ENCODE measurements at places on chromosomes 7 and 10.
A peak's percentile ranks its signal among the peaks of the same experiment; 100 is the strongest.

GRCh38 chr7:146670532-146670931 is 553.9 kb downstream of the CNTNAP2 start:
- no peak for DNase-seq

DNA sequence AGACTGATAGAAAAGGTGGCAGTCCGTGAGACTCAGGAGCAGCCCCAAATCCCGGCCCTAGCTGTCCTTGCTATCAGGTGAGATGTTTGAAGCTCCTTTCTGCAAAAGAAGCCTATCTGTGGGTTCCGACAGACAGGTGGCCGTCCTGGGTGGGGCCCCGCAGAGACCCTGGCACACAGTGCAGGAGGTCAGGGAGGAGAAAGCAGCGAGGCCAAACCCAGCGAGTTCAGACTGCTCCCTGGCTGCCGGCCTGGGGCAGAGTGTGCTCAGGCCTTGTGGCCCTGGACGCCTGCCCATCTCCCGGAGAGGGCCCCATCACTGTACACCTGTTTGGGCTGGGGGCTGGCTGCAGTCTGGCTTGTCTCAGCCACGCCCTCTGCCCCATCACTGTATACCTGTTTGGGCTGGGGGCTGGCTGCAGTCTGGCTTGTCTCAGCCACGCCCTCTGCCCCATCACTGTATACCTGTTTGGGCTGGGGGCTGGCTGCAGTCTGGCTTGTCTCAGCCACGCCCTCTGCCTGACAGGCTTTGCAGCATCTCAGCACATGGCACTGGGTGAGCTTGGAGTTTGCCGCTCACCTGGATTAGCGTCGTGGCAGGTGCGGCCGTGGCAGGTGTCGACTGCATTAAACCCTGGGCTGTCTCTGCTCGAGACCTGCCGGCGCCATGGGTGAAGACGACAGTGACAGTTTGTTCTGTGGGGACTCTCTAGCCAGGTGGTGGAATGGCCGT is 11.8 kb upstream of the PRKAR1B start:
- no peak for DNase-seq

- DNase-seq, result no peak
Observed at GRCh38 chr7:155963771-155964195, 151.5 kb upstream of the SHH start.

GRCh38 chr7:38413784-38414183 is 140.3 kb upstream of the TARP start:
- no peak for DNase-seq

DNA sequence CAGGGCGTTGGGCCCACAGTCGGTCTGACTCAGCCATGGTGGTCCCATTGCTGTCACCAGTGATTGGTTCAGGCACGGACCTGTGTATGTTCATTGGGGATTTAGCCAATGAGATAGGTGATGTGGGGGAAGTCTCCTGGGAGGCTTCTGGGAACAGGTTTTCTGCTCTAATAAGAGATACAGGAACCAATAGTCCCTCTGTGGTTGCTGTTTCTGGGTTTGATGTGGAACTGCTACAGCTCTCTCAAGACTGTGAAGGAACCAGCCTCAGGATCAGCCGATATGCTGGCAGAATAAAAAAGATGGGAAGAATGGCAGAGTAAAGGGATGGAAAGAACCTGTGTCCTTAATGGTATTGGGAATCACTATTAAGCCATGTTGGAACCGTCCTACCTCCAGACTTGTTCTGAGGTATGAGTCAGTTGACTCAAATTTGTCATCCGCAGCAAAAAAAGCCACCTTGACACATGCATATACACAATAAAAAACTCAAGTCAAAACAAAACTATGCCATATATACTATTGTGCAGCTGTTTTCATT is 70.6 kb downstream of the MCMBP start:
- DNase-seq, result no peak

DNA sequence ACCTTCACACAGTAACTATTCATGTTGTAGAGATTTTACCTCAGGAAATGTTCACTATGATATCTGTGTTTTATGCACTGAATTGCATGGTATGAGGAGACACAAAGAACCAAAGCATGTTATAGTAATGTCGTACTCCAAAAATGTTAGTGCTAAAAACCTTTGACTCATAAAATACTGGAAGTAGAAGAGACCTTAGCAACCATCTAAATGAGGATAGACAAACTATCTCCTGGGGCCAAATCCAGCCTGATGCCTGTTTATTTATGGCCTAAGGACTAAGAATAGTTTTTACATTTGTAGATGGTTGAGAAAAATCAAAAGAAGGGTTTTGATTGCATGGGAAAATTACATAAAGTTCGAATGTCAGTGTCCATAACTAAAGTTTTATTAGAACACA is 535.1 kb downstream of the INHBA start:
- DNase-seq, result no peak

GRCh38 chr7:151091431-151091830 is 5.2 kb downstream of the AGAP3 start:
- DNase-seq, result peak; percentile 53

GRCh38 chr7:67725423-67725822 is 728.8 kb downstream of the TYW1 start:
- DNase-seq, result no peak

GRCh38 chr7:79741684-79742083 is 288.2 kb upstream of the MAGI2 start:
- DNase-seq, result no peak

DNA sequence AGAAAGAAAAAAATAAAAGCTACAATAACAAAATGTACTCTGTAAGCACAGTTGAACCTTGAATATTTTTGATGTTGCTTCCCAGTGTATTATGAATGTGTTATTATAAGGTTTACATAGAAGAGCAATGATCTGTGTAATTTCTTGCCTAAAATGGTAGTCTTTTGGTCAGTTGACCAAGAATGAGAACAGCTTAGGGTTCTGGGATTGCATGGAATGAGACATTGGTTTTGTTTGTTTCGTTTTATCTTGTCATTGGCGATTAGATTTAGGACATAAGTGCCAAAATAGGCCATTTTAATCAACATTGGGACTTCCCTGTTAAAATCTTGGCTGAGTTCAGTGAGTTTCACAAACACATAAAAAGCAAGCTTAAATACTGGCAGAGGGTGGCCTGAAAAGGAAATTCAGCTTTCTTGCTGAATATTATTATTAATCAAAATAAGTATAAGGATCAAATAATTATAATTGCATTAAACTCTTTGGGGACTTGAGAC is 49.1 kb upstream of the GLCCI1 start:
- DNase-seq, result no peak

DNA sequence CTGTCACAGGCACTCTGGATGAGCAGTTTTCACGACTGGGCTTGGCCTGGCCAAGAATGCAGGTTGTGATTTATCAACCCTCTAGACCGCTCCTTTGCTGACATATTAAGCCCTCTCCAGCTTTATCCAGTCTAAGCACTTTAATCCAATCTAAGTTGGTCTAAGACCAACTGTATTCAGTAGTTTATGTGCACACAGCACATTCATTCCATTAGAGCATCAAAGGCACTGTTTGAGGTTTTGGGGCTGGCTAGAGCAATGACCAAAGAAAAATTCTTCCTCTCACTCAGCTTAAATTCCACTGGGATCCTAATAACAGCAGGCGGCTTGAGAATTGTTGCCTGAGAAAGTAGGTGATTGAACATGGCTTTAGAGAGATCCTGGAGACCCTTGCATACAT is 176.0 kb upstream of the INSYN2A start:
- no peak for DNase-seq

- peak; percentile 43 for DNase-seq
Observed at GRCh38 chr7:145036604-145037405, 201.0 kb upstream of the TPK1 start.

DNA sequence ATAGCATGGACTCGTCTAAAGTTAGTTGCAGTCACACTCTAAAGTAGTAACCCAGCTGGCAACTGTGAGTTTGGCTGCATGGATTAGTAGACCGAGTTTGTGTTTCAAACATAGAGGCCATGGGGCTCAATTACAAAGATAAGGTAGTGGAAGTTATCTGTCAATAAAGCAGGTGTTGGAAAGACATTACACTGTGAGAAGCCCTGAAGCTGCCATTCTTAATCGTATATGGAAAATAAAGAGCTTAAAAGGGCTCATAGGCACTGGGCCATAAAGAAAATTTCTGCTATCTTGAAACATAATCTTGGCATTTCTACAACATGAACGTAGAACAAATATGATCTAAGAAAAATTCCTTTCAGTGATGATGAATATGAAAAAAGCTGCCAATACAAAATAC is 837.7 kb downstream of the REEP3 start:
- no peak for DNase-seq

- DNase-seq, result peak; percentile 57
Observed at GRCh38 chr7:50531401-50531911, 33.7 kb downstream of the DDC start.

- DNase-seq, result no peak
Observed at GRCh38 chr10:42898037-42898960, 115.7 kb downstream of the BMS1 start.

GRCh38 chr7:151152643-151153513 is 14.6 kb downstream of the GBX1 start:
- DNase-seq, result no peak

- DNase-seq, result no peak
Observed at GRCh38 chr7:38858259-38858884, 50.6 kb downstream of the VPS41 start.

GRCh38 chr7:157784979-157785441 is 448.2 kb downstream of the DNAJB6 start:
- DNase-seq, result no peak

DNA sequence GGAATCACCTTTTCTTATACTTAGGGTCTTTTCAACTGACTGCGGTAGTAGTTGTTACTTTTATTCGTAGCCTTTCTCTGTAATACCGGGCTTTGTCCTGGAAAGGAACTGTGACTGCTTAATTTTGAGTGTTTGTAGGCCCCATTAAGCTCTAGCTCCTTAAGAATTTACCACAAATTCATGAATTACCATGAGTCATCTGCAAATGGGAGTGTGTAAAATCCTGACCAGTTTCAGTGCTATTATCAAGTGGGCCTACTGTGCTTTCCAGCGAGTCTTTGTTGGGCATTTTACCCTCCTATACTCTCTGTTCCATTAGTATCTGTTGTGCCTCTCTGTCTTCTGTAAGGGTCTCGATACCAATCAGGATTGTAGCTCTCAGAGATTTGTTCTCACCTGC is 49.7 kb downstream of the ZMYND11 start:
- DNase-seq, result no peak

DNA sequence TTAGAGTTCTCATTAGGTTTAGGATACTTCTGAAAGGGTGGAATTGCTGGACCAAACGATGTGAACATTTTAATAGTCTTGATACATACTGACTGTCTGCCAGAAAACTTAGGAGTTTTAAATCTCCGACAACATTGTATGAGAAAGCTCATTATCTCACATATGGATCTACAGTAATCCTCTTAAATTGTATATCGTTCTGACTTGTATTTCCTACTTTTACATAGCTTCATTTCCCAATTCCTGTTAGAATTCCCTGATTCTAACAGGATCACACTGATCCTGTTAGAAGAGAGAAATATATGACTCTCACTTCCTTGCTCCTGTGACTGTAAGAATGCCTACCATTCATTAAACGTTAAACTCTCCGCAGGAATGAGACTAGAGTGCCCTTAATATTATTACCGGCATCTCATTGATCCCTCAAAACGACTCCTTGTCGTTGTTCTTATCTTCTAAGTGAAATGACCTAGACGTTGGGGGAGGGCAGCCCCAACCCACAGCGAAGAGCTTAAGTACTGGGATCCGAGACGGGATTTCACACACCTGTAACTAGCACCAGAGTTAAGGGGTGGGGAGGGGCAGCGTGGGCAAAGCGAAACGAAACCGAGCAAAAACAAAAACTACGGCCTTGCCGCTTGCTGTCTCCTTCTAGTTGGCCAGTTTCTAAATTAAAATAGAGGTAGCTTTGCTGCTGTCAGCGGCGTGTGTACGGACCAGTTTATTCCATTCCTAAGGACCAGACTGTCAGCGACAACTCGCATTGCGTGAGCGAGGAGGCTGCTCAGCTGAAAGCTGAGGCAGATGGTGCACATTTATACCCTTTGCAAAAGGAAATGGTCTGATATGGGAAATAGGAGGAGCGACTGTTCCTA is 678 bp upstream of the TMEM106B start:
- DNase-seq, result no peak

DNA sequence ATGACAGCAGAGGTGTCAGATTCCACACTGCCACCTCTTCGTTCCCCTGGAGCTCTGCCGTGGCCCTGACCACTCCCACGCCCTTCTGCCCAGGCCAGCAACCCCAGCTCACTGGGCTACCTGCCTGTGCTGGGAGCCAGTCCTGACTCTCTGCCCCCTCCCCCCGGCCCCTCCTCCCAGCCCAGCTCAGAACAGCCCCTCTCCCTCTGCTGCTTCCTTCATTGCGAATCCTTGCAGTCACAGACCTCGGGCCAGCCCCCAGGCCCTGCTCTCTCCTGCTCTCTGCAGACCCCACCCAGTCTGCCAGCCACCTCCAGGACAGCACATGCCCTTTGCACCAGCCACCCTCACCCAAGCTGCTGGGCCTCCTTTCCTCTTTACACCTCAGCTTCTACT is 60.4 kb downstream of the TCERG1L start:
- no peak for DNase-seq

GRCh38 chr7:40979296-40979695 is 723.6 kb downstream of the INHBA start:
- no peak for DNase-seq

DNA sequence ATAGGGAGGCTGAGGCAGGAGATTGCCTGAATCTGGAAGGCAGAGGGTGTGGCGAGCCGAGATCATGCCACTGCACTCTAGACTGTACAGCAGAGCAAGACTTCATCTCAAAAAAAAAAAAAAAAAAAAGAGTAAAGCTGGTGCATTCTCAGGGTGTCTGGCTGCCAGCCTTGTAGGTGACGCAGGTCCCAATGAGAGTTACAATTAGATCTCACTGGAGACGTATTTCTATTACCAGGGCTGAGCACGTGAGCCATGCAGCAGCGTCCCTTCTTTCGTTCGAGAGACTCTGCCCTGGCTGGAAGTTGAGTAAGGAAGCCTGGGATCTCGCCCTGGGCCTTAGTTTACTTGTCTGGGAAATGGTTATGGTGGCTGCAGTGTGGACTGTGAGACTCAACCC is 22.4 kb upstream of the ZMIZ1 start:
- DNase-seq, result peak; percentile 2

GRCh38 chr10:36943544-36943943 is 181.9 kb upstream of the ANKRD30A start:
- no peak for DNase-seq

- peak; percentile 68 for DNase-seq
Observed at GRCh38 chr10:6667679-6668270, 87.7 kb upstream of the PRKCQ start.

DNA sequence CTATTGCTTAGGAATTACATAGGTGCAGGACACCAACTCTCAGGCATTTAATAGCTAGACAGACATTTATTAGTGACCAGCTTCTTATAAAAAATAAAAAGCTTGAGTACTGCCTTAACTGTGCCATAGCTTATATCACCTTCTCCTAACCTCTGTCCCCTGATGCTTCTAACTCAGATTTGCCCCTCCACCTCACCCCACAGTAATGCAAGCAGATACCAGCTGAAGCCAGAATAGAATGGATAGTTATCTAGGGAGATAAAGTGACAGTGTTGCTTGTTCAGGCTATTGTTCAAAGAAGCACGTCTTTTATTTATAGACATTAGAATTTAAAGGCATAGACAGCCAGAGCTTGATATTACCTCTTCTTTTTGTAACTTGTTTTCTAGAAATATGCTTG is 99.6 kb upstream of the GLCCI1 start:
- DNase-seq, result no peak

Measured in activated CD4-positive, alpha-beta memory T cell treated with anti-CD3 and anti-CD28 coated beads for 36 hours (primary cell).